ENCODE measurements at places on chromosomes 13 and 19.

- DNase-seq, result no peak
These were observed 141.7 kb downstream of the LACC1 start for GRCh38 chr13:44021422-44021821.

DNA sequence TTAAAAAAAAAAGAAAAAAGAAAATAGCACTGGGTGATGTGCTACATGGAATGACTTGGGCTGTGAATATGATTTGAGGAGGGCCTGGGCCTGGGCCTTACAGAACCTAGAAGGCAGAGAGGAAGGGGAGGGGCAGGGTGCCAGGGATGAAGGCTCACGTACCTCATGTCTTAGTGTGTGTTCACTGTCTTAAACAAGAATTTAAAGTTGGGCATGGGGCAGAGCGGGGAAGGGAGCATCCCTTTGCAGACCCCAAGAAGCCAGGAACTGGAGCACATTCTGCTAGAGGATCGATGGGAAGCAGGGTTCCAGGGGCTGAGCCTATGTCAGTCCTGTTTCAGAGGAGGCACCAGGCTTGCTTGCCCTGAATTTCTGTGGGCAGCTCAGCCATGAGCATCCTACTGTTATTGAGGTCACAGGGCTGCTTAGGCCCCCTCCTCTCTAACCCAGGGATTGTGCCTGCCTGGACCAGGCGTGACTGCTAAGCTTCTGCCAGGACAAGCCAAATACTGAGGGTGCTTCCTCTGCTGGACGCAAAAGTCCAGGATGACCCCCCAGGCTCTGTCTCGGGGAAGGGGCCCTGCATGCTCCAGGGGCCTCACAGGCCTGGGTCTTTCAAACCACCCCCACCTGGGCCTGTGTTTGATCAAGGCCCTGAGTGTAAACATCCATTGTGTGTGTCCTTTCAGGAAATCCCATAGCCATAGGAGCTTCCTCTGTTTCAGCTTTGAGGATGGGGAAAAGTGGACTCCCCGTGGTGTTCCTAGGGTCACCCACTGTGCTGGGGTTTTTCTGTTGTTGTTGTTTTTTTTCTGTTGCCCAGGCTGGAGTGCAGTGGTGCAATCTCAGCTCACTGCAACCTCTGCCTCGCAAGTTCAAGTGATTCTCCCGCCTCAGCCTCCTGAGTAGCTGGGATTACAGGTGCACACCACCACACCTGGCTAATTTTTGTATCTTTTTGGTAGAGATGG, 4.8 kb downstream of the LSR start:
- DNase-seq, result no peak

- DNase-seq, result no peak
These were observed 1562.9 kb downstream of the OLFM4 start for GRCh38 chr13:54591540-54591939.

DNA sequence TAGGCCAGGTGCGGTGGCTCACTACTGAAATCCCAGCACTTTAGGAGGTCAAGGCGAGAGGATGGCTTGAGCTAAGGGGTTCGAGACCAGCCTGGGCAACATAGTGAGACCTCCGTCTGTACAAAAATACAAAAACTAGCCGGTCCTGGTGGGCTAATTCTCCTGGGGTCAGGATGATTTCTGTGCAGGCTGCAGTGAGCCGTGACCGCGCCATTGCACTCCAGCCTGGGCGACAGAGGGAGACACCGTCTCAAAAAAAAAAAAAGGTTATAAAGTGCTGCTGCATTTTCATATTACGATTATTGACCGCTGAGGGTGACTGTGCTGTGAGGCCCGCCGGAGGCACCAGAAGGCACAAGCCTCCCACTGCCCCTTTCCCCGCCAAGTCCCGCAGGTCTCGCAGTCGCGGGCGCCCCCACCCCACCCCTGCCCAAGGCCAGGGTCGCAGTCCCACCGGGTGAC, 477 bp upstream of the PLEKHF1 start:
- DNase-seq, result no peak

GRCh38 chr19:754530-754929, 3.6 kb downstream of the MISP start:
- DNase-seq, result no peak

DNA sequence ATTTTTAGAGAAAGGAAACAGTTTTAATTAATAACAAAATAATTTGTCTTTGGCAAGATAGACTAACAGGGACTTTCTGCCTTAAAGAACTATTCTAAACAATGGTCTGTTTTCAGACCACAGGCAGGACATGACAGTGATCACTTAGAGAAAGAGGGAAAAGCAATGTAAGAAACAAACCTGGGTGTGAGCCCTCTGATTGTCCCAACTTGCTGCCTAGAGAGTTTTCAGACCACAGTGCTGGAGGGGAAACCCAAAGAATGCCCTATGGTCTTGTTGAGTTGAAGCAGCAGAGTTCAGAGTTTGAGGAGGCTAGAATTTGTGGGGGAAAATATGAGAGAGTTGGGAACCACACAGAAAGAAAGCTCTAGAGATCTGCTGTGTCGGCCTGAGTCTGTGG, 38.1 kb downstream of the DGKH start:
- DNase-seq, result no peak

- DNase-seq, result no peak
These were observed 10.2 kb downstream of the RAB20 start for GRCh38 chr13:110551284-110551683.

- DNase-seq, result peak; percentile 61
These were observed 216.5 kb downstream of the EFNB2 start for GRCh38 chr13:106318941-106319411.
